ENCODE measurements at places on chromosomes 13 and 19.

DNA sequence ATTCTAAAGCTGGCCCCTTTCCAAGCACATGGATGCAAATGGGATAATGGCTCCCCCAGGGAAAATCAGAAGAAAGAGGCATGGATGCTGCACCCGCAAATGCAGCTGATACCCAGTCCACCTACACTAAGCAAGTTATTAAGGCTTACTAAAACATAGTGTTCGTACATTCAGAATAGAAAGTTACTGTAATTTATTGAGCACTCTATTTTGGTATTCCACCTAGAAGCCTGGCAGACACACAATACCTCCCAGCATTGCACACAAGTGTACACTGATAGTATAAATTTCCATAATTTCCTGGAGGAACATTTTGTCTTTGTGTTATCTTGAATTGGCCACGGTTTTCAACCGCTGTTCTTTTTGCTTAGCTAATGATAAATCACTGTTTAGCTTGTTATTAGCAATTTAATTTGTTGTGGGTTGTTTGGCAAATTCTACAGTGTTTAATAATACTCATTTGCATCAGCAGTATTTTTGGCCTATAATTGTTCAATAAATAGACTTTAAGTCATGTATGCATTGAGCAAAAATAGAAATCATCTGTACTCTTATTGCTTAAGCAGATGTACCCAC is 94.5 kb upstream of the MRI1 start:
- DNase-seq, result no peak

DNA sequence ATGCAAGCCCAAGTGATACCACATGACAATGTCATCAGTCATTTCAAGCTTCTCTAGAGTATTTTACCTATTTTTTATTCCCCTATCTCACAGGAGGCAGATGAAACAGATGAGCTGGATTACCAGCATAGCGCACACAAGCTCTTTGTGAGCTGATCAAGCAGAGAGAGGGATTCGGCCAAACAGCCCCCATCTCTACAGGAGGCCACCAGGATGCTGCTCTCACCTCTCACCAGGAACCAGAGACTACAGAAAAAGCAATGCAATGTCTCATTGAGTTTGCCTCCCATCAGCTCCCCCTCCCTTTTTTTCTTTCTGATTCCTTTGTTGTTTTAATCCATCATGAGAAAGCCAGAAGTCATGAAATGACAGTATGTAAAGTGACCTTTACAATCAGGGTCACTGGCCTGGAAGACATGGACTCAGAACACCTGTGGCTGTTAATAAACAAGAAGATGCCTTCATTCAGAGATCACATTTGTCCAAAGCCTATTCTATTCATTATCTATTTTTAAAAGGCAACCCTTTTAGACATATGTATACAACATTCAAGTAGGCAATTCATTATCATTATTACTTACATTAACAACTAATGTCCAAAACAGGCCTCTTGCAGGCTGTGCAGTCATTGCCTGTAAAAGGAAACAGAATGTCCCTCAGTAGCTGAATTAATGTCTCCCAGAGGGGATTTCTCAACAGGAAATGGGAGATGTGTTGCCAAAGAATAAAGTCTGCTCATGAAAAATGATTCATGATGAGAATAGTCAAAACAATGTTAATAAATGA is 656.6 kb downstream of the TBC1D4 start:
- DNase-seq, result no peak

- DNase-seq, result no peak
Measured at GRCh38 chr13:90628471-90628870, 719.0 kb upstream of the MIR17HG start.

GRCh38 chr13:45782327-45783045 is 69.1 kb downstream of the SIAH3 start:
- no peak for DNase-seq

DNA sequence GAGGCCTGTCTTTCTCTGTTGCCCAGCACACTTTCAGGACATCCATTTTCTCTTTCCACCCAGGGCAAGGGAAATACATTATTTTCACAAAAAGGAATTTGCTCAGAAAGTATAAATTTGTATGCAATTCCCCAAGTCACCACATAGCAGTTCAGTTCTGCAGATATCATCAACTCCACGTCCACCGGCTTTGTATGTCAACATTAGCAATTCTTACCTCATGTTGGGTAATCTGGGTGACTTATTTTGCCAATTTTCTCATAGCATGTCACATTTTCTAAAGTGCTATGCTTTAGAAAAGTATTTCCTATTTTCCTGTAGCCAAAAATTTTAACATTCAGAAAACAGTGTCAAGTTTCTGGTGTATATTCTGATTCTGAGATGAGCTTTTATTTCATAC is 501.8 kb downstream of the EFNB2 start:
- DNase-seq, result no peak

Data from stimulated activated naive CD4-positive, alpha-beta T cell (primary cell).